ENCODE measurements at places on chromosomes 4 and X.

GRCh38 chr4:156673483-156673882 is 298.1 kb downstream of the PDGFC start:
- no peak for DNase-seq

DNA sequence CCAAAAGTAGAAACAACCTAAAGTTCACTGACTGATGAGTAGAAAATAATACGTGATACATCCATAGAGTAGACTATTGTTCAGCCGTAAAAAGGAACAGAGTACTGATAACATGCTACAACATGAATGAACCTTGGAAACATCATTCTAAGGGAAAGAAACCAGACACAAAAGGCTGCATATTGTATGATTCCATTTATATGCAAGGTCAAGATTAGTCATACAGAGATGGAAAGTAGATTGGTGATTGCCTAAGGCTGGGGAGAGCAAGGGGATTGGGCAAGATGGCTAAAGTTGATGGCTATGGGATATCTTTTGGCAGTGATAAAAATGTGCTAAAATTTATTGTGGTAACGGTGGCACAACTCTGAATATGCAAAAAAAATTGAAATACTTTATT is 209.1 kb downstream of the RELL1 start:
- DNase-seq: no peak

- DNase-seq: no peak
Measured at GRCh38 chr4:111650674-111651086, 494.6 kb upstream of the FAM241A start.

DNA sequence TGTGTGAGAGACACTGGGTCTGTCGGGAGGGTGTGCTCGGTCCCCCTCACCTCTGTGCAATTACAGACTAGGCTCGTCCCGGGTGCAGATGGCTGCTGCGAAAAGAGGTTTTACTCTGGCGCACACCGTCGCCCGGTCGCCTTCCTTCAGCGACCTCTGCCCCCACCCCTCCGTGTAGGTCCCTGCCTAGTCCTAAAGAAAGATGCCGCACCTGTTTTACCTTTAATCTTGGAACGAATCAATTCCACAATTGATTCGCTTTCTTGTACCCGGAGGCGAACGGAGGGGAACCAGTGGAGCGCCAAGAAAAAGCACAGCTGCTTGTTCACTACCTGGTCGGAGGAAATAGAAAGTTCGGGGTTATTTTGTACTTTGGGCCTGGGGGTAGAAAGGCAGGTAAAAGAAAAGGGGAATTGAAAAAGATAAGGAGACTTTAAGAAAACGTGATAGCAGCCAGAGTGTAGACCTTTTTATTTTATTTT is 1.2 kb downstream of the NPNT start:
- no peak for DNase-seq

DNA sequence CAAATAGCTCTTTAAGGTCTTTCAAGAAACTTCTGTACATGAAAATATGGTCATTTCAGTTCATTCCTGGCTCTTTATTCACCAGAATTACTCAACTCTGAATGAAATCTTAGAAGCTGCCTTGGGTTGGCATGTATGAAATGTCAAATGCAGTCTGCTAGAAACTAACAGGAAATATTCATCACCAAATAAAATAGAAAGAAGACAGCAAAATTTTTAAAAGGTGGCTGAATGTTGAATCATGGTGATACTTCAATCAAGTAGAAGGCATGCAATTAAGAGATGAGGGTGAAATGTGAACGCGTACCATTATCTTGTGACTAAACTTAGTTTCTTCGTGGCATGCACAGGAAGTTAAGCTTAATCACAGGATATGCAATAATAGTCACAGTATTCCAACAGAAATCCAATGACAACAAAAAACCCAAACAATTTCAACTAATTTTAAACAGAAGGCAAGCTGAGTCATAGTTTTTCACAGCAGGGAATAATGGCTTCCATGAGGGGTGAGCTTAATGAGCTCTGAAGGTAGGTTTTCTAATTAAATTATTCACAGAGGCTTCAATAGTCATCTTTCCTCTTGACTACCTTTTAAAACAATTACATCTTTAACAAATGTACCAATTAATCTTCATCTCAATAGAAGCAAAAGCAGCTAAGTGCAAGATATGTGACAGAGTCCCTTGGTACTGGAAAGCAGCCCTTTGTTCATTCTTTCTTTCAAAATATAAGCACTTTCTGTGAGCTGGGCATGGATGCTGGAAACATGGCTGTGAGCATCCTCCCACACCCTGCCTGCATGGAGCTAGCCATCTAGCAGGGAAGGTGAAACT is 44.5 kb downstream of the SCFD2 start:
- DNase-seq: no peak

DNA sequence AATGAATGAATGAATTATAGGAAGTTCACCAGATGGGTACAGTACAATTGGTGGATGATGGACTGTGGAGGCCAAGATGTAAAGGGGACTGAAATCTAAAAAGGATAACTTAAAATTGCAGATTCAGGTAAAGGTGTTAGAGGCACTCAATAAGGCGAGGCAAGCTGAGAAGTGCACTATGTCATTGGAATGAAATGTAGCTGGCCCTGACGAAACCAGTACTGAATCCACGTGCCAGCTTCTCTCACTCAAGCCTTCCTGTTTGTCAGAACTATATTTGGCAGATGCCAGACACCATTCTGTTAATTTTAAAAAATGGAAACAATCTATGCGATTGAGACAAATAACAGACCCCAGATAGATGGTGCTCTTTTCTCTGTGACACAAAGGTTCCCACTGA is 1039.1 kb upstream of the TENM3 start:
- DNase-seq: no peak

DNA sequence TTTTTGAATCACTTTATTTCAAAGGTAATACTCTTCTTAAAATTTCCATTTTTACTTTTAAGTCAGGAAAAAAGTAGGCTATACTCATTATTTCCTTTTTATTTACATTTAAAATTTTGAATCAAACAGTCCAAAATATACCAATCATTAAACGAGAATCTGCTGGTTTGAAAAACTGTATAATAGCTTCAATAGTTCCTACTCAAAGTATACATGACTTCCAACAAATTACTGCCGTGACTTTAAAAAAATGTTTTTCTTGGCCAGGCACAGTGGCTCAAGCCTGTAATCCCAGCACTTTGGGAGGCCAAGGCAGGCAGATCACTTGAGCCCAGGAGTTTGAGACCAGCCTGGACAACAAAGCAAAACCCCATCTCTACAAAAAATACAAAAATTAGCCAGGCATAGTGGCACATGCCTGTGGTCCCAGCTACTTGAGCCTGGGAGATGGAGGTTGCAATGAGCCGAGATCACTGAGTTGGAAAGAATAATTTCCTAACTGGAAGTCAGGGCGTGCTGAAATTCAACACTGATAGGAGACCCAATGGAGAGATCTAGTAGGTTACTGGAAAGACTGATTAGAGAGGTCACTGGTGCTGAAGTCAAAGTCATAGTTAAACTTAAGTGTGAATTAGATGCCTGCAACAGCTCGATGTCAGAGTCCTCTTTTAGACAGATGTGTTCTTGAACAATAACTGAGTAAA is 9.0 kb downstream of the KLHL8 start:
- no peak for DNase-seq

DNA sequence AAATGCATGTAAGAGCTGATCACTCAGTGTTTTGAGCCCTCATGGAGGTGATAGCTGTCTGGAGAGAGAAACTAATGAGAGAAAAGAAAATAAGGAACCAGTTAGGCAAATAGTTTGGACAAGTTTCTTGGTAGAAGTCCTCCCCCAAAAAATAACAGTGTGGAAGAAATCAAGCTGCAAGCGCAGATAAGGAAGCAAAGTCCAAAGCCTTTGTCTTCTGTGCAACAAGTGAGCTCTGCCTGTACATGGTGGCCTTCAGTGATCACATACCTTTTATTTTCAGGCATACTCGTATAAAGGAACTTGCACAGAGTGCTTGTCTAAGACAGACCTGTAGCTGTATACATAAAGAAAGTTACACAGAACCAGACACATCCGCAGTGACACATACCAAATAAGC is 2.5 kb upstream of the UGT2A3 start:
- no peak for DNase-seq

GRCh38 chrX:98962996-98963395 is 1447.1 kb downstream of the PCDH19 start:
- DNase-seq: no peak

DNA sequence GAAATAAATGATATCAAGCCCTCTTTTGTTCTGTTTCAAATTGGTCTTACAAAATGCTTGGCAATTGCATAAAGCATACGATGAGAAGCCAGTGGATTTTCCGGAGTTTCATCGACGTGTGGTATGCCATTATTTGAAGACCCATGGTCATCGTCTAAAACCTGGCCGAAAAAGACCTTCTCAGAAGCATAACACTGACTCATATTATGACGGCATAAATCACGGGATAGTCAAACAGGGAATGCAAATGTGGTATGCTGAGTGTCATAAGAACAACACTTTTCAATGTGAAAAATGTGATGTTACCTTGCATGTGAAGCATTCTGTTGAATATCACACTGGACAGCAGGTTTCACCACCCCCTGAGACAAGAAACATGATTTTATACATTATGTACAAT is 695.2 kb downstream of the GRXCR1 start:
- no peak for DNase-seq

- no peak for DNase-seq
Measured at GRCh38 chr4:6194458-6195195, 5.7 kb downstream of the JAKMIP1 start.

DNA sequence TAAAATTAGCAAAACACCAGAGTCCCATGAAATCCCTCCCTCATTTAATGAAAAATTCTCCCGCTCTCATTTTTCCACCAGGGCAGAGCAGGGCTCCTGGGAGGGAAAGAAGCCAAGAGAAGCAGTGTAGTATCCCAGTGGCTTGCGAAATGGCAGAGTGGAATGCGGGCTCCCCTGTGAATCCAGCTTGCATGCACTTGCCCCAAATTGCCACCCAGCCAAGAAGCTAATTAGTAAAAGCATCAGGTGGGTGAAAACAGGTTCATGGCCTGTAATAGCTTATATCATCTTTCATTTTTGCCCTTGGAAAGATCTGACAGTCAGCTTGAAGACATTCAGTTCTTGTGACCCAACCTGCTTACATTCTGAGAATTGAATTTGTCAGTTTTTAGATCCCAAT is 10.1 kb downstream of the AMOT start:
- no peak for DNase-seq

DNA sequence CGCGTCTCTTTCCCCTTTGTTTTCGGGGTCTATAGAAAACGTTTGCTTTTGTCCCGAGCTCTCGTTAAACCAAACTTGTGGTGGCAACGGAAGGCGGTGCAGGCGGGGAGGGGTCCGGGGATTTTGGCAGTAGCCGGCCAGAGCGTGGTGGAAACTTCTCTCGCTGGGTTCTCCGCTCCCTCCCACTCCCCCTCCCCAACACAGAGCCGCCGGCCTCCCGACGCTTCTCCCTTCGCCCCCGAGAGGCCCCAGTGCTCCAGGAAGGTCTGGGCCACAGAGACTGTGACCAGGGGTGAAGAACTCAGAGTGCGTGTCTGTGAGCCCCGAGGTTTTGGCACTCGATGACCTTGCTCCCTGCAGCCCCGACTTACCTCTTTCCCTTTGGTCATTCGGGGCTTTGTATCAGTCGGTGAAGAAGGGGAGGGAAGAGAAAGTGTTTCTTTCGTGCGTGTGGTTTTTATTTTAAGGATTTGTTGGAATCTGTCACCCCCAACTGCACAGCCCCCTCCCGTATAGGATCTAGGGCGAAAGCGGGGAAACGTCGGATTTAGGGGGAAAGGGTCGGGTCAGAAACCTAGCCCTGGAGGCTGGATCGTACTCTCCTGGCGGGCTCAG is 9.0 kb upstream of the BCOR start:
- no peak for DNase-seq

DNA sequence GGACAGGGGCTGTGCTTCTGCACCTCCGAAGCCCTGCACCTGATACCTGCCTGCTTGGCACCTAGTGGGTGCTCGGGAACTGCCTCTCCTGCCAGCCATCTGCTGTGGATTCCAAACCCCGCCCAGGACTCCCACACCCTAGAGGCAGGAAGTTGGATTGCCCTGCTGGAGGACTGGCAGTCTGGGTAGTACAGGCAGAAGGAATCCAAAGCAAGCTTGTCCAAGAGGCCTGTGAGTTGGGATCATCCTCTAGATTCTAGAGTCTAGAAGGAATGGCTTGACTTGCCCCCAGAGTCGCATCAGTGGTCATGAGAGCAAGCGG is 64.6 kb upstream of the MTM1 start:
- DNase-seq: no peak

- no peak for DNase-seq
Measured at GRCh38 chr4:97144199-97144598, 999.1 kb downstream of the STPG2 start.

- DNase-seq: no peak
Measured at GRCh38 chr4:7978489-7978888, 38.8 kb upstream of the AFAP1 start.

DNA sequence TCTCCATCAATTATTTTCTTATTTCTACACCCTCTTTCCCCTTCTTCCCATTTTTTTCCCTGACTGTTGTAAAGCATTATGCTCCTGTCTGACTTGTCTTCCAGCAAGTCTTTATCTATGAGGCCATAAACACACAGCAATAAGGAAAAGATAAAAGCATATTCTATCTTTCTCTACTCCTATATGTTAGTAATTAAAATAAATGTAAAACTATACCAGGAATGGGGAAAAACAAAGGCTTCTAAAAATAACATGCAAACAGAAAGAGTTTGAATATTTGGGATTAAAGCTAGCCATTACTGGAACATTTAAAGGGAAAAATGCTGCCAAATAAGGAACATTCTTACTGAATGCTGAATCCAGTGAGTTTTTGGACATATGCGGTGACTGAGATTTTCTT is 471.7 kb upstream of the HS3ST1 start:
- DNase-seq: no peak

DNA sequence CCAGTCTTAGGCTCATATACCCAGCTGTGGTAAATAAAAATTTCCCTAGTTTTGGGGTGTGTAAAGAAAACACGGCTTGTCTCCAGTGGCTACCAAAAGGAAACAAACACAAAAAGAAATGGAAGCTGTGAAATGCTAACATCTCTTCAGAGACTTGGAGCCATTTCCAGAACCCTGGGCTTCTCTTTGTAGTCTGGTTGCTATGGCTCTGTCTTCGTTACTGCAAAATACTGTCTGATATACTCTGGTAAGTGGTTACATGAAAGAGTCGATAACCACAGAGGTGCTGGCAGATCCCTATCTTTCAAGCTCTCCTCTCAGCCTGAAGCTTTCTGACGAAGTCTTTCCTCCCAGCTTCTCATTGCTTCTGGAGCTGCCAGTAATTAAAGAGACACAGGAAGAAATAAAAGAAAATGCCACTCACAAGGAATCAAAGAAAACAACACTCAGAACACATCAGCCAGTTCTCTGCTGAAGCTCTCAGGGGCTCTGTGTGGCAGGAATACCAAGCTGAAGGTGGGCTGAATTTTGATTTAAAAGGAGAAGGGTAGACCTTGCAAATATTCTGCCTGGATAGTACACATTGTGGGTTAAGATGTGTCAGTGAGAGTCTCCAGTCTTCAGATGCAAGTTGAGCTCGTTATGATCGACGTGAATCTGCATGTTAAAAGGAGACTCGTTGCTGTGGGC is 107.6 kb upstream of the FAM9C start:
- DNase-seq: no peak

DNA sequence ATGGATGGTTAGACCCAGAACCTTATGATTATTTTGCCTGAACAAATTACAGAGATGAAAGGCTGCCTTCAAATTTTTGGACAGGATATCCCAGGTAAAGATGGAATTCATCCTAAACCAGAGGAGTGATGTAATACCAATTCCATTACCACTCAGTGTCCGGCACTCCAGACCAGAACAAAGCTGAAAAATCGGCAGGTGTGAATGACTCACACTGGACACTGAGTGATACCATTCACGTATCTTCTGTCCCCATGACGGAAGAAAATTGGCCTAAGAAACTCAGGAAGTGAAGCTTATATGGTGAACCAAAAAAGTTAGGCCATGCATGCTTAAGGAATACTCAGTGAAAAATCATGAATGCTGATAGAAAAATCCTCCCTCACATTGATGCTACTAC is 34.5 kb downstream of the PALLD start:
- DNase-seq: no peak

All from stimulated activated CD4-positive, alpha-beta T cell treated with anti-CD3 and anti-CD28 coated beads, Interleukin-1b, Interleukin-23, amount 100 ng/mL, for 1 hour (primary cell).